ENCODE measurements at places on chromosomes 1 and 21.

DNA sequence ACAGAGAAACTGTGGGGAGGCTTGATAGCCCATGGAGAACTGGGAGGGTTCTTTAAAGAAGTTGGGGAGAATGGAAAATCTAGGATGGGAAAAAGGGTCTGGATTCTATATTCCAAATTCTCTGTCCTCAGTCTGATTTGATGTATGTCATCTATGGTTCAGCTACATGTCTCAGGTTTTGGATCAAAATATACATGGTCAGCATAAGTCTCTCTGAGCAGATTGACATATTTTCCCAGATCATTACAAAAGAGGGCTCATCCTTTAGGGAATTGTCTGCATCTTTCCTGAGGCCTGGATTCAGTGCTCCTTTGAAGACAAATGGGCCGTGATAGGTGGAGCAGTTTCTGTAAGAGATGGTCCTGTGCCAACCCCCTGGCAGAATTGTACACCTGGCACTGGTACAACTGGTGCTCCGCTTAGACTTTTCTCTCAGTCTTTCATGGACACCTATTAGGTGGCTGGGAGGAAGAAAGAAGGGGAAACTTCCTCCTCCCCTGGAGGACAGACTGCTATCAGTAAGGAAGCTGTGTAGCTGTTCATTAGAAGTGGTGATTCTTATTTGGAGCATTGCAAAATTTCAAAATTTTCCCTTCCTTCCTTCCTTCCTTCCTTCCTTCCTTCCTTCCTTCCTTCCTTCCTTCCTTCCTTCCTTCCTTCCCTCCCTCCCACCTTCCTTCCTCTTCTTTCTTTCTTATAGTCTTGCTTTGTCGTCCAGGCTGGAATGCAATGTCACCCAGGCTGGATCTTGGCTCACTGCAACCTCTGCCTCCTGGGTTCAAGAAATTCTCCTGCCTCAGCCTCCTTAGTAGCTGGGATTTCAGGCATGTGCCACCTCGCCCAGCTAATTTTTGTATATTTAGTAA is 26.1 kb upstream of the RGL1 start:
- DNase-seq: no peak

GRCh38 chr1:65343286-65343685 is 33.9 kb downstream of the DNAJC6 start:
- DNase-seq: no peak

- peak; percentile 6 for DNase-seq
These were observed 47.5 kb upstream of the CRNN start for GRCh38 chr1:152461544-152461943.

DNA sequence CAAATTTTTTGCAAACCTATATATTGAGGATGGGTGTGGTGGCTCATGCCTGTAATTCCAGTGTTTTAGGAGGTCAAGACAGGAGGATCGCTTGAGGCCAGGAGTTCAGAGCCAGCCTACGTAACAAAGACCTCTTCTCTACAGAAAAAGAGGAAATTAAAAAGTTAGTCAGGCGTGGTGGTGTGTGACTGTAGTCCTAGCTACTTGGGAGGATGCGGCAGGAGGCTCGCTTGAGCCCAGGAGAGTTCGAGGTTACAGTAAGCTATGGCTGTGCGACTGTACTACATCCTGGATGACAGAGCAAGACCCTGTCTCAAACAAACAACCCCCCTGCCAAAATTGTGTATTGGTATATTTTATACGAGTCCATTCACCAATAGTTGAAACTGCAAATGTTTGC is 589.7 kb downstream of the DPYD start:
- no peak for DNase-seq

DNA sequence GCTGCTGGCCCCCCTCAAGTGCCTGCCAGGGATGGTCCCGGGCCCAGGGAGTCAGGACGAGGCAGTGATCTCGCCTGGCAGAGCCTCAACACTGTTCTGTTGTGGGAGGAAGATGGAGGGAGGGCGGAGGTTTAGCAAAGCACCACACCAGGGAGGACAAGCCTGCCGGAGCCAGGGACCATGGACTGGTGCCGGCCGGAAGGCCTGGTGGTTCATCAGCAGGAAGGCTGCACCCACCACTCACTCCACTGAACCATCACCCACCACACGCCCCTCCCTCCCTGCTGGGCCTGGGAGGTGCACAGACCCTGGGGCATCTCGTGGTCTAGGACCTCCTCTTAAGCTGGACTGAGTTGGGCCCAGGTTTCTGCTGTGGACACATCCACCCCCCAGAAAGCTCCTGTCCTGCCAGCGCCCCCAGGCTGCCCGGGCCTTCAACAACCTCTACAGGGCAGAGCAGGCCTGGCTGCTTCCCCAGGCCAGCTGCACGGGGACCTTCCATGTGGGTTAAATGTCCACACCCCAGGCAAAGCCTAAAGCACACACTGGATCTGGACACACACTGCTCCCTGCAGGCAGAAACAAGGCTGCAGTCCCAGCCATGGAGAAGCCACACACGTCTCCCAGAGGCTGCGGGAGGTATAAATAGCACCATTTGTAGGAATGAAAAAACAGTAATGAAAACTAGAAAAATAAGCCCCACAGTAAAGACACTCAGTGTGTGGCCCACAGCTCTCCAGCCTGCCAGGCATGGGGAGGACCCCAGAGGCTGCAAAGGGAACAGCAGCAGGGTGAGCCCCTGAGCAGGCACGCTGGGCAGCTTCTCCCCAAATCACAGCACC is 10.4 kb upstream of the TMEM240 start:
- DNase-seq: no peak

GRCh38 chr21:29193901-29194300 is 63.5 kb downstream of the MAP3K7CL start:
- DNase-seq: no peak

GRCh38 chr1:112904071-112904830 is 51.7 kb downstream of the SLC16A1 start:
- DNase-seq: no peak

DNA sequence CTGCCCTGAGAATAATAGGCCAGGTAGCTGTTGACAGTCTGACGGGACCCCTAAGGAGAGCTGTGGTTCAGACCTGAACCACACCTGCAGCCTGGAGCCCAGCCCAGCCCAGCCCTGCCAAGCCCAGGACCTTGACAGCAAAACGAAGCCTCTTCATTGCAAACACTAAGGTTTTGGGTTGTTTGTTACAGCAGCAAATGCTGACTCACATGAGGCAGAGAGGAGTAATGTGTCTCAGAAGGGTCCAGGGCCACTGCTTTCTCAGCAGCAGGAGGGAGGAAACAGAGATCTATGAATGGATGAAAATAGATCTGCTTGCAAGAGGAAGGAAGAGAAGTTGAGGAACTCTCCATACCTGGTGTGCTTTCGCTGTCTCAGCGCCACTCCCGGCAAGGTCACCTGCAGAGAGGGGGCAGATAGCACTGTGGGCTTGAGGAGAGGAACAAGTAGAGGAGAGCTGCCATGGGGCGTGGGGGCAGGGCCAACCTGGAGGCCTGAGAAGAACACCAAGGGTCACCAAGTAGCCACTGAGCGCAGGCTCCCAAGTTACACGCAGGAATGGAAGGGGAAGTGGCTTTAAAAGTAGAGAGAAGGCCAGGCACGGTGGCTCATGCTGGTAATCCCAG is 127.2 kb downstream of the ZNF281 start:
- no peak for DNase-seq

DNA sequence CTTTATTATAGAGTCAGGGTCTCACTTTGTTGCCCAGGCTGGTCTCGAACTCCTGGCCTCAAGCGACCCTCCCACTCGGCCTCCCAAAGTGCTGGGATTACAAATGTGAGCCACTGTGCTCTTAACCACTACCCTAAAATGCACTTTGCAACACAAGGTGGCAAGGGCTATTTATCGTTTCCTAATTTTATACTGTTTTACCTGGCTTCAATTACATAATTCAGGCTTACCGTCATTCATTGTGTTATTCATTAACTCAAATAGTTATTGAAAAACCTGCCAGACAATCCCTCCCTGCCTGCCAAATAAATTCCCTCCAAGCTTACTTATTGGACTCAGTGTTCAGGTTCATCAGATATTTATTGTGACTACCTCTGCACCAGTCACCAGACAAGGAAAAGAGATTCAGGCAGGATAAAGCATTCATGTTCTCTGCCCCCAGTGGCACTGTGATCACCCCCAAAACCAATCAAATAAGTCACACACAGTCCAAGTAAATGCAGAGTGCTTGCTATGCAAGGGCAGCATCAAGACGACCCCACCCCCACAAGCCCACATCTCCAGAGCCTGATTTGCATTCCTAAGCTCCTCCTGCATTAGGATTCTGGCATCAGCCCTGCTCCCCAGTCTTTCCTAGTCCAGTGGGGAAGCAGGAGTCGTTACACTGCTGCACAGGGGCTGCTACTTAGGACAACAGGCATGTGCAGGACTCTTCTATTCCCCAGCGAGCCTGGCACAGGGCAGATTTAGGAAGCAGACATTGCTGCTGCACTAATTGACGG is 8.1 kb downstream of the PAQR7 start:
- no peak for DNase-seq

GRCh38 chr1:180560200-180560867 is 1.6 kb downstream of the OVAAL start:
- DNase-seq: no peak

DNA sequence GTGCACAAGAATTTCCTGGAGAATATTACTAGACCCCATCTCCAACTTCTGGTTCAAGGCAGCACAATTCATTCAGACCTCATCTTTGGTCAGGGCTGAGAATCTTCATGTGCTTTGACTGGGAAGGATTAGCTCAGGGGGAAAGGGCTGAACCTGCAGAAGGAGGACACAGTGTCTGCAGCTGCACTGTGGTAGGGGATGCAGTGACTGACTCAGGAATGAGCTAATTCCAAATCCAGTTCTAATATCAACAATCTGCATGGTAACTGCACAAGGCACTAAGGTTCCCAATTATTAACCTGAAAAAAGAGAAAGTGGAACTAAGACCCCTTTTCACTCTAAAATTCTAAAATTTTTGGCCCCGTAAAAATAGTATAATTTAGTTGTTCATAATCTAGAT is 31.6 kb downstream of the TTLL7 start:
- no peak for DNase-seq

GRCh38 chr1:44988531-44989156 is 2.2 kb upstream of the EIF2B3 start:
- no peak for DNase-seq

DNA sequence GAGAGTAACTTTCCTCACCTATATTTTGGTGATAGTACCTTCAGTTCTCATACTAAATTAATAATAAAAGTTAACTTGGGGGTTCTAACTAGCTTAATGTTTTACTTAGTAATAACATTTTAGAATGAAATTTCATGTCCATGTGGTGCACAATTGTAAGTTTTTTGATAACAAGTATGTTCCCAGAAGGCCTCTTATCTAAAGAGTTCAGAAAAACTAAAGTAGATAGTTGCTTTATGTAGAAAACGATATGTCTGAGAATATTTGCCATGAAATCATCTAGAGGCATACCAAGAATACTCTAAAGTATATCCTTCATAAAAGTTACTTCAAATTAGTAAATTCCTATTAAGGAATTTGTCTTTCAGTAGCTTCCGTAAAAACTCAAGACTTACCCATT is 10.2 kb upstream of the ADCY10 start:
- DNase-seq: no peak

DNA sequence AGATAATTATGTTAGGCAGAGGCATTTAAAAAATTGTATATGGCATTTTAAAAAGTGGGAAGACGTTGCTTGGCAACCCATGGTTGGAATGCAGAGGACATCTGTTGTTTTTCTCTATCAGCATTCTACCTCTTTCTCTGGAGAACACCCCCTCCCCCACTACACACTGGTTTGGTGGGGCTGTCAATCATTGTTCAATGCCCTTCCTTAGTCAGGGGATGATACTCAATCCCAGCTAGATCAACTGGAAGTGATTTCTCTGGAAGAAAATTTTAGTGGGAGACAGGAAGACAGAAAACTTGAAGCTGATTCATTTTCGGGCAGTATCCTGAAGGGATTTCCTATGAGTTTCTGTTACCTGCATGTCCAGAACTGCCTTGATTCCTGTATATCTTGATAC is 35.7 kb upstream of the CAP1 start:
- no peak for DNase-seq

DNA sequence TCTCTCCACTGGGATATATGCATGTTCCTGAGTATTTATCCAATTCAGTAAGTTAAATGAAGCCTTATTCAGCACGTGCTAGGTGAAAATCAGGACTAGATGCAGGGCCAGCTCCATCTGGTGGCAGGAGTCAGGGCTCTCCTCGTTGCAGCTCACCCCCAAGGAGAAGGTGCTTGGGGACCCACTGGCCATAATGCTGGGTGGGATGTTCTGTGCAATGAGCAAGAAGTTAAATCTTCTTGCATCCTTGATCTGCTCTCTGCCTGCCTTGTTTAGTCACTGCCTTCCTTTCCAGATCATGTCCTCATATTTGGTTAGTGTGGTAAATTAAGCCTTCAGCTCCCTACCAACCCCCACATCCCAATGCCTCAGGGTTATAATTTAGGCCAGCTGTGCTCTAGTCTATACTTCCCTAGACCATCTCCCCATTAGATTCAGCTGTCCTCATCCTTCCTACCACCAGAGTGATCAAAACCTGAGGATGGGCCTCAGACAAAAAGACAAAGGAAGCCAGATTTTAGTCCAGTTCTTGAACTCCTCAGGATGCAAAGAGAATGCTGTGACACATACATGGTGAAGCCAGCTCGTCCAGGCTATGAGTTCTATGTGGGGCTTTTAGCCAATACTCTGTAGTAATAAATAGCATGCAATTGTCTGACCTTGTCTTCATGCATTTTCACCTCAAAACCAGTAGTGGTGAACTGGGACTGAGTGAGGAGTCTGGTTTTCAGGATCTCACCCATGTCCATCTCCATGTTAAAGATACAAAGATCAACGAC is 55.9 kb downstream of the SEC16B start:
- DNase-seq: no peak

- DNase-seq: no peak
These were observed 10.3 kb downstream of the LMNA start for GRCh38 chr1:156124557-156125483.

GRCh38 chr1:114331936-114332335 is 178.3 kb upstream of the SYT6 start:
- no peak for DNase-seq

GRCh38 chr1:22674410-22674749 is 21.3 kb downstream of the C1QB start:
- no peak for DNase-seq

DNA sequence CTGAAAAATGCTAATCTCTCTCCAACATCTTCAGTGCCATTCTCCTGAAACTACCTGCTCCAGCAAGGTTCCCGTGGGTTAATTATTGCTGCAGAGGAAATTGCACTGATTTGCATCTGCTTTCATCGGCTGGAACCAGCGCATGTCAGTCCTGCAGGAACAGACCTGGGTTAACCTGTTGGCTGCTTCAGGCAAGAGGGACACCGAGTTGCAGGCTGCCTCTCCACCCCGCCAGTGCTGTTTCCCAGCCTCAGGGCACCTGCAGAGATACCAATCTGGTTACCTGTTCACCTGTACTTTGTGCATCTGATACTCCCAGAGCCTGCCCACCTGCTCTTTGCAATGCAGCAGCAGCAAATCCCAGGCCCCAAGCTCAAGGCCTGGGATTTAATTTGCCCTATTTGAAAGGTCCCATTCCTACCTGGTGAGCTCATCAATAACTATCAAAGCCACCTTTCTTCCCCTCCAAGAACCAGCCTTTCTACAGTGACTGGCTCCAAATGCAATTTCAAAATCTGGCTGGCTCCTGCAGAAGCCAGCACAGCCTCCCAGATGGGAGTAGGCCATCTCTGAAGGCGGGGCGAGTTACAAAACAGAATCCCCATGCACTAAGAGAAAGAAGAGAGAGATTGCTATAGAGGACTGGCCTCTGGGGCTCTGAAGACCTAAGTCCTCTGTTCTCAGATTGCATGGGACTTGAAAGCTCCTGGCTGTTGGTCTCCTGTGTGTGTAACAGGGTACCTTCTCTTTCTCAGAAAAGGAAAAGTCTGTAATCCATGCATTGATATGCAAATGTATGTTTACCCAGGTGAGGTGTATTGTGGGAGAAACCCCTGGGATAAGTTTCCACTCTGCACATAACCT is 67.8 kb downstream of the TOMM20 start:
- DNase-seq: no peak

GRCh38 chr1:65149351-65150107 is 1.5 kb downstream of the AK4 start:
- no peak for DNase-seq

Measured in nucleus accumbens (tissue), 56 donors.